ENCODE measurements at places on chromosomes 3 and 15.

DNA sequence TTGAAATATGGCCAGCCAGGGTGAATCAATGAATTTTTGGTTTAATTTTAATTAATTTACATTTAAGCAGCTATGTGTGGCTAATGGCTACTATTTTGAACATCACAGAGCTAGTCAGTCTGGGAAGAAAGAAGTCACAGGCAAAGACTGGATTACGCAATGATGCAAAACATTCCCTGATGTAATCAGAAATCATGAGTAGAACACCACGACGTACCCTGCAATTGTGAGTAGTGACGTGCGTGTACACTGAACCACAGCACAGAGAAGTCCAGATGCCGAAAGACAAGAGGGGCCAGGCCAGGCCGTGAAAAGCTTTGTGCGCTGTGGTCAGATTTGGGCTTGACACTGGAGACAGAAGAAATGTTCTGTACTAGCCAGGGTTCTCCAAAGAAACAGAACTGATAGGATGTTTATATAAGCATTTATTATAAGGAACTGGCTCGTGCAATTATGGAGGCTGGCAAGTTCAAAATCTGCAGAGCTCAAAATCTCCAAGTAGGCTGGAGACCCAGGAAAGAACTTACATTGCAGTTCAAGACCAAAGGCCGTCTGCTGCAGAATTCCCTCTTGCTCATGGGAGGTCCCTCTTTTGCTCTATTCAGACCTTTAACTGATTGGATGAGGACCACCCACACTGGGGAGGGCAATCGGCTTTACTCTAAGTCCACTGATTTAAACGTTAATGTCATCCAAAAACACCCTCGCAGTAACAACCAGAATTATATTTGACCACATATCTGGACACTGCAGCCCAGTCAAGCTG lies 44.6 kb downstream of the SH3BP5 start:
- no peak for DNase-seq

GRCh38 chr3:66469220-66469640 lies 31.6 kb downstream of the LRIG1 start:
- no peak for DNase-seq

GRCh38 chr3:133464573-133464972 lies 64.7 kb downstream of the BFSP2 start:
- no peak for DNase-seq

DNA sequence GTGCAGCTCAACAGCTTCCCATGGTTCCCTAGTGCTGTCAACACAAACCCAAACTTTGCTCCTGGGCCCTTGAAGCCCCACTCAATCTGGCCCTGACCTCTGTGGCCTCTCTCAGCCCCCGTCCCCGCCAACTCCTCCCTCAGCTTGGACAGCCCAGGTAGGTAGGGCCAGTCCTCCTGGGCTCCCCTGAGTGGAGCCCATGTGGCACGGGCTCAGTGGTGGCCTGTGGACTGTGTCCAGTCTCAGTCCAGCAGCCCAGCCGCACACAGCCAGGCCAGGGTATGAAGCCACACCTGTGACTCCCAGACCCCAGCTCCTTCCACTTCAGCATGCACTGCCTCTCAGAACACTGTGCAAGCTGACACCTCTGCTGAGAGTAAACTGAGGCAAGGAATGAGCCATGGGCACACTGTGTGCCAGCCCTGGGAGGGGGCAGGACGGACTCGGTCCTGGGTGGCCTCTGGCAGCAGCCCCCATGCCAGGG lies 11.5 kb downstream of the PLXND1 start:
- no peak for DNase-seq

GRCh38 chr3:32457971-32458471 lies 44.6 kb downstream of the CMTM6 start:
- no peak for DNase-seq

- no peak for DNase-seq
These were observed 169.1 kb upstream of the ZPLD1 start for GRCh38 chr3:102265720-102266119.

DNA sequence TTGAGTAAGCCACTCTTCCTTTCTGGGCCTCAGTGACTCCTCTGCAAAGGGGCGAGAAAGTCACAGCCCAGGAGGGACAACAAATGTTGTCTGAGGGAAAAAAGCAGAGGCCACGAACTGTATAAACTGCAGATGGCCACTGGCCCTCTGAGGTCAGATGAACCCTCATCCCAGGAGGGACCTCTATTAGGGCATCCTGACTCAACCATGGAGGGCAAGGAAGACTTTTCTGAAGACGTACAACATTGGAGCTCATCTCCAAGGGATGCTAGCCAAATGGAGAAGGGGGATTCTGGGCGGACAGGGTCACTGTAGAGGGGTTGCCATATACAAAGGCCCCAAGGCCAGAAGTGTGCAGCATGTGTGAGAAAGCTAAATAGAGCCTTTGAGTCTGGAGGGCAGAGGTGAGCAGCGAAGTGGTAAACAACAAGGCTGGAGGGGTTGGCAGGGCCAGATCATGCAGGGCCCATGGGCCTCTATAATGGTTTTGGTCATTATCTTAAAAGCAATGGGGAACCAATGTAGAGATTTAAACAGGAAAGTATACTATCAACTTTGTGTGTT lies 16.7 kb downstream of the GRAMD2A start:
- DNase-seq, result no peak

DNA sequence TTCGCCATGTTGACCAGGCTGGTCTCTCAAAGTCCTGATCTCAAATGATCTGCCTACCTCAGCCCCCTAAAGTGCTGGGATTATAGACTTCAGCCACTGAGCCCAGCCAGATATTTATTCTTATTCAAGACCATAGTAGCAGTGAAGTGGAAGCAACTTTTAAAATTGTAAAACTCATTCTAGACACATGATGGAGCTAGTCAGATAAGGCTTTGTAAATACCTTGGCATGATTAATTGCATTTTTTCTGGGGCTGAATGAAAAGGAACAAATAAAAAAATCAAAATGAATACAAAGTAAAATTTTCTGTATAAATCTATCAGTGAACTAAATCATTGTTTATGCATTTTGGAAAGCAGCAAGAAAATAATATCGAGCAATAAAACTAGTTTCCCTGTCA lies 4.1 kb upstream of the MYO1E start:
- no peak for DNase-seq

DNA sequence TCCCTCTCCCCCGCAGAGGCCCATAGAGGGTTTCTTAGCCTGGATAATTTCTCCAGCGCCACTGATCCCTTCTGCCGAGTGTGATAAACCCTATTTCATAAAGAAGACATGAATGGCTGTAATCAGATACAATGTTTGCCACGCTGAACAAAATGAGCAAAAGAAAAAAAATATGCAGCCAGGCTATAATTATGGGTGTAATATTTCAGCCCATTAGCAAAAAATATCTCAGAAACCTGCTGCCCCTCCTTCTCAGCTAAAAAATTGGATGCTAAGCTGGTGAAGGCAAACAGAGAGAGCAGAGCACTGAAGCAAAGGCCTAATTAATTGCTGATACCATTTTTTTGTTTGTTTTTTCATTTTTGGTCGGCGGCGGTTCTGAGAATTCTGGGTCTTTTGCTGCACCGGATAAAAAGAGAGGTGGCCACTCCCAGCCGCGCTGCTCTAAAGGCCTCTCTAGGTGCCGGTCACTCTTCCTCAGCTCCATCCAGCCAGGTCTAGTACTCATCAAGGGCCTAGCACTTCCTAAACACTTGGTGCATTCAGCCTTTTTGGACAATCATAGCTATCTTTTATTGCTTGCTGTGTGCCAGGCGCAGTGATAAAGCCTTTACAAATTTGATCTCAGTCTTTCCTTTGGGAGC lies 128.7 kb upstream of the TLE3 start:
- no peak for DNase-seq

DNA sequence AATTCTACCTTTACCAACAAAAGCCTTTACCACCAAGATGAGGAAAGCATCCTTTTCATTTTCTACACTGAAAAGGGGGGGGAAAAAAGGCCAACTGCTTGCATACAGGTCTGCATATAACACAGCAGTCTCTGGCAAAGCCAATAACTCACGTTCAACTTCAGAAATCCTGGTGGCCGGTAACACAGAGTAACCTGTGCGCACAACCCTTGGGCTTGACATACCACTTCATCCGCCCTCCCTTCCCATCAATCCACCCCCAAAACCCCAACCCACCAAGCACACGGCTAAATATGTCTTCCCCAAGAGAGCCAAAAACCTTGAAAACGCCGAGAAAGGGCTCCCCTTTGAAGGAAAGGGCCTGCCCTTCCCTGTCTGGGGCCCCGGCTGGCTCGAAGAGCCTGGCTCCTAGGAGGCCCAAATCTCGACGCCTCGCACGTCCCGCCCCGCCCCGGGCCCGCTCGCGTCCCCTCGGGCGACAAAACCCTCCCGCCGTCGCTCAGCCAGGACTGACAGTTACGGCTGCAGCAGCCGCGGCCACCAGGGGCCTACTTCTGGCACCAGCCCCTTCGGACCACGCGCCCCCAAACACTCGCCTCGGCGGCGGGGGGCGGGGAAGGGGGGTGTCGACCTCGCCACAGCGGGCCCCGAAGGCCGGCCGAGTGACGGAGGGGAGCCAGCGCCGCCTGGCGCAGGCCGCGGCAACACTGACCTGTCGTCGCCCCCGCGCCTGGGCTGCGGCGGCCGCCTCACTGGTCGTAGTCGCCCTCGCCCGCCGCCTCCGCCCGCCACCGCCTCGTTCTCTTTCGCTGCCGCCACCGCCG lies 835 bp downstream of the UBE3A start:
- DNase-seq, result no peak

DNA sequence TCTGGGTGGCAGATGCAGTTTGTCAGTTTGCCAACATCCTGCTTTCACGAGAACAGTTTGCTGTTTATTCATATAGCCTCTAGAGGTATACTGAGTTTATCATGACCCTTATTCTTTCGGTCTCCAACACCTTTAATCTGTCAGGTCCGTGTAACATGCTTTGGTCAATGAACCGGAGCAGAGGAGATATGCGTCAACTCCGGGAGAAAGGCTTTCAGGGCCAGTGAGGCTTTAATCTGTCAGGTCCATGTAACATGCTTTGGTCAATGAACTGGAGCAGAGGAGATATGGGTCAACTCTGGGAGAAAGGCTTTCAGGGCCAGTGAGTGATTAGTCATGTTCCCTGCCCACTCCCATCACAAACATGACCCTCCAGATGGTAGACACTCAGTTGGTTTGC lies 16.9 kb upstream of the GPD1L start:
- no peak for DNase-seq

GRCh38 chr3:197456261-197457091 lies 99.3 kb downstream of the BDH1 start:
- no peak for DNase-seq

DNA sequence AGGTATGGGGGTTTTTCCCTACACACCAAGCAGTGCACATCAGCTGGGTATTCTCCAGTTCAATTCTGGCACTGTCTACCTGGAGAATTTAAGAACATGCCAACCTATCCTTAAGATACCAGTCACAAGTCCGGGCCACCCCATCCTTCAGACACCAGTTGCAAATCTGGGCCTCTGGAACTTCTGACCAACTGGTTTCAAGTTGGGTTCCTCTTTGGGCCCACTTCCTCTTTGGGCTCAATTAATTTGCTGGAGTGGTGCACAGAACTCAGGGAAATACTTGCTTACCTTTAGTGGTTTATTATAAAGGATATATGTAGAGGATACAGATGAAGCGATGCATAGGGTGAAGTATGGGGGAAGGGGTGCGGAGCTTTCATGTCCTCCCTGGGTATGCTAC lies 25.3 kb downstream of the GLCE start:
- DNase-seq, result no peak

- DNase-seq, result no peak
These were observed 9.8 kb downstream of the CACNA2D2 start for GRCh38 chr3:50493623-50494022.

- no peak for DNase-seq
These were observed 463.6 kb downstream of the SHQ1 start for GRCh38 chr3:72384602-72385001.

DNA sequence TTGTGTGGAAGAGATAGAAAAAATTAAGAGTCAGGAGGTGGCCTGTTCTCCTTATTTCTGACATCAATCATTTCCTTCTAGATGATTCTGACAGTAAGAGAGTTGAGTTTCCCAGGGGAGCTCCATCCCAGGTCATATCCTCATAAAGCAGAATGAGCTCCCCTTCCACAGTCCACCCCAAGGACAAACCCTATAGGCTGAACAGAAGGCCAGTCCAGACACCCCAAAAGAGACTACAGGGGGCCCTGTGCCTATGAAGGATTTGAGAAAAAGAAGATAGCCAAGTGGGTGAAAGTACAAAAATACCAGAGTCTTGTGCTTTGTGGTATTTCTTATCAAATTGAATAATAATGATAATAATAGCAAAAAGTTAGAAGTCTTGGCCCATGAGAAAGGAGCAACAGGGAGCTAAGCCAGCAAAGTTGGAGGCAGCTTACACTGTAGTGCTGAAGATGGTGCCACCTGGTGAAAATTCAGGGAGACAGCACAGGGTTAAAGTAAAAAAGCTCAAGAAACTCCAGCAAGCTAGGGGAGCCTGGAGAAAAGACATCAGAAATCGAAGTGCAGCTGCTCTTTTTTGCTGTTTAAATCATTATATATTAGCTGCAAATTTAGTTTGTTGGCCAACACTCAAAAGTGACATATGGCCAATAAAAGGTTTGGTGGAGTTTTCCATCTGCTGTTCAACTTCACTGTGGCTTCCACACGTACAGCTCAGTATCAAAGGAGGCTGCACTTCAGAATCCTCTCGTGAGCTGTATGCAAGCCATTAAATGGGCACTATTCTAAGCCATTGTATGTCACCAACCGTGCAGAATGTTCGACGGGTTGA lies 35.8 kb upstream of the SLC24A5 start:
- DNase-seq, result no peak
